D341Med (cell line): ENCODE measurements at places on chromosomes 2 and 18.

- DNase-seq: no peak
These were observed 12.6 kb downstream of the SULT1C4 start for GRCh38 chr2:108390340-108390739.

DNA sequence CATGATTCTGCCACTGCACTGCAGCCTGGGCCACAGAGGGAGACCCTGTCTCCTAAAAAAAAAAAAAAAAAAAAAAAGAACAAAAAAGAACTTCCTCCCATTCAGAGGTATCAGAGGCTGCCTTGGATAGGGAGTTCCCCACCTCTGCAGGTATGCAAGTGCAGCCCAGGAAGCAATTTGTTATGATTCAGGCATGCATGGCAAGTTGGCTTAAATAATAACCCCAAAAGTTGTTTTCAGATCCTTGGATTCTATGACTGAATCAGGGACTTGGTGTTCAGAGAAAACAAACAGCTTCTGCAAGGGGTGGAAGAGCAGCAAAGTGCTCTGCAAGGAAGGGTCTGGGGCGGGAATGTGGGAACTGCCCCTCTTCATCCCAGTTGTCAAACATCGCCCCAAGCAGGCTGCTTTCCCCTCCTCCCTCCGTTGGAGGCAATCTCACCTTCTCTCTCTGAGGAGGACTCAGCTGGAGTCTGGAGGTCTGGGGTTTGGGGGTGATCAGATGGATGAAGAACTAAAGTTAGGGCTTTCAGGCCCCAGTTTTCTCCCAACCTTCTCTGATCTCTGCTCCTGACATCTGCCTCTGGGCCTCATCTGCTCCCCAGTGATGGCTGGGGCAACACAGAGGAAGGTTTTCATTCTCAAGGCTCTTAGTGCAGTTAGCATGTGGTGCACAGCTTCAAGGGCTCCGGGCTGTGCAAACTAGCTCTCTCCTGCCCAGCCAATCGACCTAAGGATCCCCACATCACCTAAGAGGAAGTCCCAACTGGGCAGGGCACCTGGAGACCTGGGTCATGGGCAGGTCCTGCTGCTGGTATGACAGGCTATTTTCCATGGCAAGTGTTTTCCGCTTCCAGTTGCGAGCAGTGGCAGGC is 3.5 kb upstream of the GDF7 start:
- DNase-seq: no peak

- DNase-seq: no peak
These were observed 42.9 kb upstream of the HS6ST1 start for GRCh38 chr2:128361376-128362131.

DNA sequence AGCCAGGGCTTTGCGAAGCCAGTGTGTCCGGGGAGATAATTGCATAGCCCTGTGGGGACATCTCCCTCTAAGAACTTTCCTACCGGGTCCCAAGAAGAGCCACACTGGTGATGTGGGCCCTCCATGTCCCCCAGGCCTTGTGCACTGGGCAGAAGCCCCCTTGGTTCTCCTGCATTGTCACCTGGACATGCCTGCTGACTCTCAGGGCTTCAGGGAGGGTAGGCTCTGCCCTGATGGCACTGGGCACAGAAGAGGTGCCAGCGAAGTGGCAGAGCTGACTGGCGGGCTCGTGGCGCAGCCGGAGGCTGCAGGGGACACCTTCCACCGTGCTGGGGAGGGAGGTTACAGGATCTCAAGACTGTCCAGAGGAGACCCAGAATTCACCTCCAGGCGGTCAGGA is 28.3 kb downstream of the GLI2 start:
- DNase-seq: no peak

GRCh38 chr18:71784777-71785176 is 759.4 kb downstream of the CBLN2 start:
- DNase-seq: peak; percentile 56

DNA sequence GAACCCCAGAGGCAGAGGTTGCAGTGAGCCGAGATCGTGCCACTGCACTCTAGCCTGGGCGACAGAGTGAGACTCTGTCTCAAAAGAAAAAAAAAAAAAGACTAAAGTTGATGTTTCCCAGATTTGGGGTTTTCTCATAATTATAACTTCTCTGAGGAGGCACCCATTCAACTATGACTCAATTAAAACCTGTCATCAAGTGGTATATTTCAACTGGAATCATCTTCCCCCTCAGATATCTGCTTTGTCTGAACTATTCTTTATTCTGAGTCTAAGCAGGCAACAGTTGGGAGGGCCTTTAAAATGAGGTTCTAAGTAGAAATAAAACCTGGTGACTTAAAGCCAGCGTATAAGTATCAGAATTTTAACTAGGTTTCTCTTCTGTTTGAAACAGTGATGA is 88.5 kb downstream of the PTRHD1 start:
- DNase-seq: no peak
